ENCODE measurements at places on chromosomes 16 and 17. TPM values are rescaled to one million over a fixed set of nuclear protein-coding genes. Genes with fewer than 3 reads are reported as not detected.

Gene RRAD
- 0.30 TPM for total RNA-seq

Gene SSTR5
- total RNA-seq = 3.7 TPM

Gene CCDC200
- total RNA-seq = not detected

Gene SMTNL2
- 0.23 TPM for total RNA-seq

Gene MAPT
- total RNA-seq = 1.8 TPM

Gene ERAL1
- 63.5 TPM for total RNA-seq

Gene ZPBP2
- not detected for total RNA-seq

Gene FOXN1
- total RNA-seq = not detected

Gene CCL14
- not detected for total RNA-seq

Gene SLX4
- total RNA-seq = 7.6 TPM

Gene SLC47A1
- total RNA-seq = not detected

Gene GGT6
- not detected for total RNA-seq

Gene PDK2
- 12.5 TPM for total RNA-seq

Gene GUCY2D
- not detected for total RNA-seq

Gene ESRP2
- total RNA-seq = not detected

Gene PTGES3L
- total RNA-seq = 5.5 TPM

Gene PRAC1
- total RNA-seq = not detected

Gene ALOX15
- total RNA-seq = 3.6 TPM

Gene C1QTNF8
- not detected for total RNA-seq

Gene RBFOX1
- total RNA-seq = 11.6 TPM

Gene PHF12
- 49.9 TPM for total RNA-seq

Gene ABHD15
- 16.2 TPM for total RNA-seq

Gene SLFN14
- not detected for total RNA-seq

Gene RAB37
- 3.0 TPM for total RNA-seq

Gene TMED6
- total RNA-seq = not detected

Gene ADCY7
- total RNA-seq = 26.2 TPM

Gene KRTAP17-1
- not detected for total RNA-seq

Gene COX6A2
- total RNA-seq = not detected

Gene HBZ
- not detected for total RNA-seq

Gene QRICH2
- 3.5 TPM for total RNA-seq

Gene PRM1
- not detected for total RNA-seq

Gene HSD17B1
- 0.73 TPM for total RNA-seq

Gene MT3
- total RNA-seq = not detected

Gene TBC1D28
- total RNA-seq = 0.16 TPM

Gene ABCC3
- total RNA-seq = 0.10 TPM

Gene MARCHF10
- not detected for total RNA-seq

Gene TBC1D3K
- not detected for total RNA-seq

Gene TMEM238L
- not detected for total RNA-seq

Gene RAP1GAP2
- total RNA-seq = 6.0 TPM

Gene MINK1
- total RNA-seq = 12.2 TPM

Gene KRTAP4-6
- not detected for total RNA-seq

All from SJCRH30 (cell line).